ENCODE measurements at places on chromosomes 7 and 10.

GRCh38 chr7:143362131-143363015, at the start of gene FAM131B:
Gene FAM131B (minus strand): TSS chr7:143362713. CDS start chr7:143362603, 110 bp downstream.
- DNase-seq = peak; percentile 46

GRCh38 chr10:76946270-76946669, 691.3 kb downstream of the KCNMA1 start:
- no peak for DNase-seq

GRCh38 chr10:13953371-13953770, 366.6 kb downstream of the PRPF18 start:
- no peak for DNase-seq

GRCh38 chr10:59027975-59028655, 148.3 kb upstream of the PHYHIPL start:
- DNase-seq = no peak

DNA sequence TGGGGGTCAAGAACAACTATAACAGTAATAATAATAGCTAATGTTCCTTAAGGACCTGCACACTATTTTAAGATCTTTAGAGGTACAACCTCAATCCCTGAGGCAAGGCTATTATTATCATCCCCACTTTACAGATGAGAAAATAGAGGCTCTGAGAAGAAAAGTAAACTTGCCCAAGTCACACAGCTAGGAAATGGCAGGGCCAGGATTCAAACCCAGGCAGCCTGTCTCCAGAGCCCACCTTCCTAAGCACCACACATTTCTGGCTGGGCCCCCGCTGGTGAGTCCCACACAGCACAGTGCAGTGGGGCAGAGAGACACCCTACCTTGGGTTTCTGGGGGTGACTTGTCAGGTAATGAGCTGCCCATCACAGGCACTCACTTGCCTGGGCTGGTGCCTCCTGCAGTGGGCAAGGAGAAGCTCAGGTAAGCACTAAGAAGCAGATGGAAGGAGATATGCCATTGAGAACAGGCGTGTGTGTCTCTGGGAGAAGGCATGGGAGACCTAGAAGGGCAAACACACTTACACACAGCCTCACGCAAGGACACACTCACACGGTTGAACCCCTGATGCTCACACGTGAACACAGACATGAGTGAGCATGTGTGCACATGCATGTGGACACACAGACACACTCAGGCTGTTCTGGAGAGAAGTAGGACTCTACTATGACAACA, 104.4 kb upstream of the ZMIZ1 start:
- DNase-seq = peak; percentile 23

GRCh38 chr10:79418274-79418673, 27.1 kb downstream of the ZCCHC24 start:
- no peak for DNase-seq

DNA sequence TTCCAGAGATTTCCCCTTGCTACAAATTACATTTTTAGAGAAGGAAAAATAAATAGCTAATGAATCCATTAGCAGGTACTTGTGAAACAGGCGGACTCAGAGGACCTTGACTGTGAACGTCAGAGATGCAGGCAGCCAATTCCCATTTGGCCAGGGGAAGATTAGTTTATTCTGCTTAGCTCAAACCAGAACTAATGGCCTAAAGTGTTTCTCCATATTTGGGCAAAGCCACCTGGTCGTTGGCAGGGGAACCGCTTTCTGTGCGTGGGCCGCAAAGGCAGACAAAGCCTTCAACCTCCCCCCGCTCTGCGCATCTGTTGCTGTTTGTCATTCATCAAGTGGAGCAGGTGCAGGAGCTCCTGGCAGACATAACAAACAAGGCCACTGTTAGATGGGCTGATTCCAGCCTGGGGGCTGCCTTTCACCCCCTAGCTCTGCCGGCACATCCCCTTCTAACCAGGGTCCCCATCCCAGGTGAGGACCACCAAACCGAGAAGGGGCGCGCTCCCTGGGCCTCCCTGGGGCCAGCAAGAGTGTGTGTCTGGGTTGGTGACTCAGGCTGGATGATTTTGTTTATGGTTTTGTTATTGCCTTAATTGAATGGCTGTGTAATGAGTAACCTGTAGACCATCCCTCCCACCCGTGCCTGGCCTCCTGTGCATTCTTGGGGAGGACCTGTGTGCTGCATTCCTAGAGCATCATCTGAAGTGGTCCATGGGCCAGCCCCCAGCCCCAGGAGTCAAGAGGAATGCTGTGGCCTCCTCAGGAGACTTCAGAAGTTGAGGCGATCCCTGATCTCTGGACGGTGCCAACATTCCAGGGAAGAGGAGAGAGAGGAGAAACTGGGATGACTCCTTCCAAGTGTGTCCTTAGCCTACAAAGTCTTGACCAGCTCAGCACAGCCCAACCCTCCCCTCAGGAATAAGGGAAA, 14.5 kb upstream of the CPA1 start:
- DNase-seq = peak; percentile 100

DNA sequence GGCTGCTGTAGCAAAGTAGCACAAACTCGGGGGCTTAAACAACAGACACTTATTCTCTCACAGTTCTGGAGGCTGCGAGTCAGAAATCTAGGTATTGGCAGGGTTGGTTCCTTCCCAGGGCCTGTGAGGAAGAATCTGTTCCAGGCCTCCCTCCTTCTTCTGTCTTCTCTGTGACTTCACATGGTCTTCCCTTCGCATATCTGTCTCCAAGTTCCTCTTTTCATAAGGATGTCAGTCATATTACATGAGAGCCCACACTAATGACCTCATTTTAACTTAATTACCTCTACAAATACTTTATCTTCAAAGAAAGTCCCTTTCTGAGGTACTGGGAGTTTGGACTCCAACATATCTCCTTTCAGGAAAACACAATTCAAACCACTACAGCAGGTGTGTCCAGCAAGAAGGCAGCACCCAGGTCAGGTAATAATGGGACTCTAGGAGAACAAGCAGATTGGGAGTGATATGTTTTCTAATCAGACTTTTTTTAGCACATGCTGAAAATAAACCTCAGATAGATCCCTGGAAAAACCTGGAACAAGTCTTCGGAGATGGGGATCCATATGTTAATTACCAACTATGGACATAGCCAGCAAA, 11.7 kb downstream of the CREB5 start:
- no peak for DNase-seq

GRCh38 chr7:50729962-50730361, 52.7 kb downstream of the GRB10 start:
- DNase-seq = no peak
